ENCODE measurements at places on chromosomes 6 and 20.

DNA sequence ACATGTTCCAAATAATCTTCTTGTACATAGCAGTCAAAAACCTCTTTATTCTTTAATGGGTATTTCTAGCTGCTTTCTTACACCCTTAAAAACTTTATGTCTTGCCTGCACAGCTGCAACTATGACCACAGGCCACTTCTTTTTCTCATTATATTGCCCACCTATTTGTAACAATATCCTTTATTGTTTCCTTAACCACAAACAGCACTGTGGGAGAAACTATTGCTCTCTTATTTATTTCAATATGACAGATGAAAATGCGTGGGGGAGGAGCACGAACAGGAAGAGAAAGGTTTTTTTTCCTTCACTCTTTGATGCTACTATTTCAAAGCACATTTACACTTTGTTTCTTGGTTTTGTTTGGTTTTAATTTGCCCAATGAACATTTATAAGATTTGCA lies 253.5 kb downstream of the GJA1 start:
- DNase-seq, result no peak

- peak; percentile 39 for DNase-seq
These were observed 718.5 kb downstream of the RFPL4B start for GRCh38 chr6:113065611-113066010.

DNA sequence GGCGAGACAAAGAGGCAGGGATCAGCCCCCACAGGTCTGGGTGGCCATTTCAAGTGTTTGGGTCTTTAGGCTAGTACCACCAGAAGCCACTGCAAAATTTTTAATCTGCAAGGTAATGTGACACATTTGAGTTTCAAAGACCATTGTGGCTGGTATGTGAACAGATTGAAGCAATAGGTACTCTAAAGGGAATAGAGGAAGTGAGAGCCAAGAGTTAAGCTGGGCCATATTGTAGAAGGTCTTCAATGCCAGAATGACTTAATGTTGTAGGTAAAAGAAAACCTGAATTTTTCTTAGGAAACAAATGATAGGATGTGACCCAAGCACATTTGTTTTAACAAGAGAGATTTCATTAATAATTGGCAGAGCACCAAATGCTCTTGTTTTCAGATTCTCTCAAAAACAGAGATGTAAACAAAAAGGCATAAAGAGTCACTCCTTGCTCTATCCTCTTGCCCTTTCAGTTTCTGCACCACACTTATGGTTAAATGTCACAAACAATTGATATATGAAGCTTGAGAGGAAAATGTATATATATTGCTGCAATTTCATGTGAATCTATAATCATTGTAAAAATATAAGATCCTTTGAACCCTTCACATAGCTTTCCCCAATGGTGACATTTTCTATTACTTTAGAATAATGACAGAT lies 307.1 kb upstream of the PLN start:
- no peak for DNase-seq

GRCh38 chr6:69953491-69953890 lies 87.1 kb downstream of the COL19A1 start:
- DNase-seq, result no peak

GRCh38 chr6:17096652-17097051 lies 5.2 kb upstream of the STMND1 start:
- no peak for DNase-seq

DNA sequence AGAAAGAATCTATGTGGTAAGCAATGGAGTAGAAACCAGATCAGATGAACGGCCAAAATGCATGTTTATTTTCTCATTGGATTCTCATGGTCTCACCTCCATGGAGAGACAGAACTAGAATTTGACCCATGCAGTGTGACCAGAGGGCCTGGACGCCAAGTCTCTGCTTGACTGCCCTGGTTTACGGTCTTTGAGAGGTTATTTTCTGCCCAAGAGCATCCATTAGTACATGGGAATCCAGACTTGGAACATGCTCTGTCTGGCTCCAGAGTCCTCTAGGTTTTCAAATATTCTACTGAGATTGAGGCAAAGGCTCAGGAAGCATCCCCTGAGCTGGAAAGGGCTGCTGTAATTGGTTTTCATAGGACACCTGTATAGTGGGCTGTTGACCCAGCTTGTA lies 45.5 kb upstream of the UST start:
- DNase-seq, result no peak

- DNase-seq, result no peak
These were observed 211.5 kb downstream of the GRM1 start for GRCh38 chr6:146240322-146240721.

DNA sequence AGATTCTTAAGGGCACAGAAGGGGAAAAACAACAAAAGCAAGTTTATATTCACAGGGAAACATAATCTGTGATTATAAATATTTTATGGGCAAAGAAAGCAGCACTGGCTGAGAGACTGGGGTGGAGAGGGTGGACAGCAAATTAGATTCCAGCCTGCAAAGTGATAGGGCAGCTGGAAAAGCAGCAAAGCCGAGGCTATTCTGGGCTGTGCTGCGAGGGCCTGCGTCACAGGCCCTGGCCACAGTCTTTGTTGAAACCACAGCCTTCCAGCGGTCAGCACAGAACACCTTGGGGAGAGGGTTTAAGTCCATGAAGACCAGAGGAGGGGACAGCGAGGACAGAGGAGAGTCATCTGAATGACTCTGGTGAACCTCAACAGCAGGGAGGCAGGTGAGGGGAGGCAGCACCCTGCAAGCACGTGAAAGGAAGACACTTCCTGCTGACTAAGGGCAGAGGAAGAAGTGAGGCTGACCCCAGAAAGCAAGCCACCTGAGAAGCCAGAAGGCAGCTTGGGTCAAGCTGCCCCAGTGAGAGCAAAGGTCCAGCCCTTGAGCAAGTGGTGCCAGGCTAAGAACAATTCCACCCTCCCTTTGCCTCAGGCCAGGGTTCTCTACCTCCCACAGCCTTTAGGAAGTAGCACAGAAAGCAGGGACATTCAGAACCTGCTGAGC lies 17.1 kb downstream of the MRPL14 start:
- no peak for DNase-seq

- no peak for DNase-seq
These were observed 105.8 kb downstream of the SCML4 start for GRCh38 chr6:107718341-107718740.

DNA sequence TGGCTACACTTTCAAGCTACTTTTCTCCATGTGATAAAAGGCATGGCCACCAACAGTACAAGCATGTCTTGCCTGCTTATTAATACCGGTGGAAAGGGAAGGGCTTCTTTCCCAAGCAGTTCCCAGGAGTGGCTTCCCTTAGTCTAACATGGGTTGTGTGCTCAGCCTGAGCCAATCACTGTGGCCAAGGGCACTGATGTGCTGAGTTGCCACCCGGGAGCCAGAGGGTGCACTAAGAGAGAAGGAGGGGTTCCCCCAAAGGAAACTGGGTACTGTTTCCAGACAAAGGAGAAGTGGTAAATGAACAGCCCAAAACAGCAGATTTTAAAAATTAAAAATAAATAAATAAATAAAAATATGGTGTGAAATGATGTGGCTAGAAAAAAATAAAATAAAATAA lies 68.5 kb downstream of the BANF2 start:
- DNase-seq, result no peak

GRCh38 chr6:169238766-169239165 lies 14.9 kb downstream of the THBS2 start:
- DNase-seq, result no peak

- no peak for DNase-seq
These were observed 10.2 kb downstream of the COL10A1 start for GRCh38 chr6:116115781-116116180.

DNA sequence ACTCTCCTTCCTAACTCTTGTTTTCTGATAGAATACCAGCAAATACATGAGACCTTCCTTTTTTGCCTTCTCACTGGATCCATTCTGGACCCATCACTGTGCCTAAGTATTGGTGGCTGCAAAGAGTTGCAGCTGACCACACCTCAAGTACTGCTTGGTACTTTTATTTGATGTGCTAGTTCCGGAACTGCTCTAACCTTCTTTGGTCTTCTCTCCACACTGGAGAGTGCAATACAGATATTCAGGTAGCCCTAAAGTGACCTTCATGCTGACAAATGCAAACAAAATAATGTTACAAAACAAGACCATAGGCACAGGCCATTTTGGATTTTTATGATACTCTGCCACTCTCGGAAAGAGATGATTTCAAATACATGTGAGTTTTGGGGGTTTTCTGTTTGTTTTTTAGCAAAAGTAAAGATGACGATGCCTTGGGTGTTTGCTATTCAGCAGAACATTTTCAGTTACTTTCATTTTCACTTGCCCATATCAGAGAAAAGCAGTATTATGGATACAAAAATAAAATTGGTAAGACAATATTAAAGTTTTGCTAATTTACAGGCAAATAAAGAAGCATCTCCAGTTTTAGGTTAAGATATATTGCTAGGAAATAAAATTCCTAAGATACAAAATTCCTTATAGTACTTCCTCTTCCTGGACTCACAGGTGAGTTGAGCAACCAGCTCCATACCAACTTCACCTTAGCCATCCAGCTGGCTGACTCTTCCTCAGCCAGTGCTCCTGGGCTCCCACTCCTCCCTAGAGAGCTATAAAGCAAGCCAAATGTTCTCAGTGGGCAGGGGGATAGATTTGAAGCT lies 42.0 kb downstream of the PTPRK start:
- DNase-seq, result no peak

- DNase-seq, result no peak
These were observed 28.7 kb upstream of the ECI2 start for GRCh38 chr6:4164117-4164442.

GRCh38 chr6:56359201-56359899 lies 112.0 kb upstream of the COL21A1 start:
- DNase-seq, result peak; percentile 48

DNA sequence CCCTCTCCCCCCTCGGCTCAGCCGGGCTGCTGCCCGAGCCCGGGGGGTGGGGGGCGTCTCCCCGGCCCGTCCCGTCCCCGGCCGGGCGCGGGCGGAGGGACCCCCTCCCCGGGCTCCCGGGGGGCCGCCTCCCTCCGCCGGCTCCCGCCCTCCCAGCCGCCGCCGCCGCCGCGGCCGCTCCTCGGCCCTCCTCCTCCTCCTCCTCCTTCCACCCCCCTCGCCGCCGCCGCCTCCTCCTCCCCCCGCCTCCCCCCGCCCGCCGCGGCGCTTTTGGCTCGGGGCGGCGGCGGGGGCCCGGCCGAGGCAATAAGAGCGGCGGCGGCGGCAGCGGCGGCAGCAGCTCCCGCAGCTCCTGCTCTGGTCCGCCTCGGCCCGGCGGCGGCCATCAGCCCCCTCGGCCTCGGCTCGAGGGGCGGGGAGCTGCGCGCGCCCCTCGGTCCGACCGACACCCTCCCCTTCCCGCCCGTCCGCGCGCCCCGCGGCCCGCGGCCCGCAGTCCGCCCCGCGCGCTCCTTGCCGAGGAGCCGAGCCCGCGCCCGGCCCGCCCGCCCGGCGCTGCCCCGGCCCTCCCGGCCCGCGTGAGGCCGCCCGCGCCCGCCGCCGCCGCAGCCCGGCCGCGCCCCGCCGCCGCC lies 38.7 kb downstream of the GNAS start:
- DNase-seq, result no peak

DNA sequence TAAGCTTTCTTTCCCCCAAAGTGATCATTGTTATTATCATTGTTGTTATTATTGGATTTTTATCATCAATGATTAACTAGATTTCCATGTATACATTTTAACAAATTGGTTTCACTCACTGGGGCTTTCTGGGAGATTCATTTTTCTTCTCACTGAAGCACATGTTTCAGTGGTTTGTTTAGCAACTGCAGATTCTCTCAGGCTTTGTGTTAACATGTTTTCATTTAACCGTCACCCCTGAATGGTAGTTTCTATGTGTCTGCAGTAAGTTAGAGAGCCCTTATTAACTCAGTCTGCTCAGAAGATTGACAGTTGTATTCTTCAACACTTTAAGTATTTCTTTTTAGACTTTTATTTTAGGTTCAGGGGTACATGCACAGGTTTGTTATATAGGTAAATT lies 12.4 kb downstream of the ZKSCAN4 start:
- DNase-seq, result no peak

DNA sequence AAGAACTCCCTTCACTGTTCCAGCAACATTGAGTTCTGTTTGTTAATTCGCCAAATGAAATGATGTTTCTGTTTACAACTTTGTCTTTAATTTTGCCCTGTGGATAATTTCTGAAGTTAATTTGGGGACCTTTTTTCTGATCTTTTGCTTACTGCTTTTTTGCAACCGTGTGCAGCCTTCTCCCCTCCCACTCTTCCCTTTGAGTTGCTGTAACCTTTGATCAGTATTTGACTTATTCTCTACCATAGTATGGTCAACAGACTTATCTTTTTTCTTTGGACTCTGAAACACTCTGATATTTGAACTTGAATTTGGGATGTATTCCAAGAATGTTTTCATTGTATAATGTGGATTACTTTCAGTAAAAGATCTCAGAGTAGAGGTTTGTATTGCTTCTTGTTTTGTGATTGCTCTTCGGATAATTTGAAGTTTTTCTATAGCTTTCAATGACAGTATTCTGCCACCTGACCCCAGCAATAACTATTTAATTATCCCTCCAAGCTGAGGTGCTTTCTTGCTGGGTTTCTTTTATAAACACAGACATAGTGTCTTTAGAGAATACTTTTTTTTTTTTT lies 46.2 kb downstream of the LRRN4 start:
- no peak for DNase-seq

DNA sequence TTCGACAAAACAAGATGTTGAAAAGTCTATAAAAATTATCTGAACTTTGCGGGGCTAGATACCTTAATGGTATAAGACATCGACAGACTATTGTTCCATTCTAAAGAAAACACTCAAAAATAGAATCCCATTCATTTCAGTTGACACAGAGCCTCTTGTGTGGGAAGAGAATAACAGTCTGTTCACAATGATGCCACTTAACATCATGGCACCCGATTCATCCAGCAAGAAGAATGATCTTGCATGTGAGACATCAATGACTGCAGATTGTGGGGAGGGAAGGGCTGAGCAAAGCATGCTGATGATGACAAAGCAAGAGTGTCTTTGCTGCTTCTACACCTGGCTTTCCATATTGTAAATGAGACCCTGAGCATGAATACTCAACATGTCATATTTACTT lies 49.7 kb upstream of the ARMH2 start:
- no peak for DNase-seq

DNA sequence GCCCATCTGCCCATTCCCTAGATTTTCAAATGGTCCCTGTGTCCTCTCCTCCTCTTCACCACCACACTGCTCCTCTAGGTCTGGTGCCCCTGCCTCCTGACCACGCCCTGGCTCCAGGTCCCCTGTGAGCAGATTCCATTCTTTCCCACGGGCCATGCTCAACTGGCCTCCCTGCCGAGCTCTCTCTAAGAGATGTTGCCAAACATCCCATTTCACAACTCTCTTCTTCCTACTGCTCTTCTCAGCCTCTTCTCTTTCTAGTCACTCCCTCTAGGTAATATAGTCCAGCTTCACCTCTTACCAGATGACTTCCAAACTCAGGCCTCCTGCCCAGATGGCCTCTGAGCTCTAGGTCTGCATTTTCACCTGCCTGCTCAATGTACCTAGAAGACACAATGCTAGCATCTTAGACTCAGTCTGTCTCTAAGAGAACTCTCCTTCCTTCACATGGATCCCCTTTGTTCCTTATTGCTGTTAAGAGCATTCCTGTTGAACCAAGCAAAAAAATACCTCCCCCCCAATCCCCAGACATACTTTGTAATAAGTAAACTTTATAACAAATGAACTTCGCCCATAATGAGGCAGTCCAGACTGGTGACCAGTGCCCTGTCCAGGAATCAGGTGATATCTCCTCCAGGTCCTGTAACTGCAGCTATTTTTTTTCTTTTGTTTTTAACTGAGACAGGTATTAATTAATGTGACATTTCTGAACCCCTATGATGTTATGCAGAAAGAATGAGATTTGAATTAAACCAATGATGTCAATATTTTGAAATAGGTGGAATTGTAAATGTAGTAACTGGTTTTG lies 79.0 kb downstream of the LYRM4 start:
- no peak for DNase-seq
